NCI-H187 treated with DMSO at 0.1 percent for 48 hours (cell line): ENCODE measurements at places on chromosomes 2 and 18.

GRCh38 chr18:30860741-30861140, 181.8 kb downstream of the DSC3 start:
- DNase-seq, result no peak

DNA sequence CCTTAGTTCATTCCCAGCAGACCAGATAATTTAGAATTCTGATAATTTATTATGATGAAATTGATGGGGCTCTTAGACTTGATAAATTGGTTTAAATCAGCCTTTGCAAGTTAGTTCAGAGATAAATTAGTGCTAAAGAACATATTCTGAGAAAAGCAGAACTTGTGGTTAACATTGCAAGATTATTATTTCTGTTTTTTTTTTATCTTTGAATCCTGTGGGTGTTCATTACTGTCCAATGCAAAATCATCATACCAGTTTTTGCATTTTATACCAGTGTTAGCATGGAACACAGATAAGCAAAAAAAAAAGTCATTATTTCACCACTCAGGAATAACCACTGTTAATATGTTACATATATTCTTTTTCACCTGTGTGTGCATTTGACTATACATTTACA, 9.1 kb downstream of the SEPTIN2 start:
- DNase-seq, result no peak

DNA sequence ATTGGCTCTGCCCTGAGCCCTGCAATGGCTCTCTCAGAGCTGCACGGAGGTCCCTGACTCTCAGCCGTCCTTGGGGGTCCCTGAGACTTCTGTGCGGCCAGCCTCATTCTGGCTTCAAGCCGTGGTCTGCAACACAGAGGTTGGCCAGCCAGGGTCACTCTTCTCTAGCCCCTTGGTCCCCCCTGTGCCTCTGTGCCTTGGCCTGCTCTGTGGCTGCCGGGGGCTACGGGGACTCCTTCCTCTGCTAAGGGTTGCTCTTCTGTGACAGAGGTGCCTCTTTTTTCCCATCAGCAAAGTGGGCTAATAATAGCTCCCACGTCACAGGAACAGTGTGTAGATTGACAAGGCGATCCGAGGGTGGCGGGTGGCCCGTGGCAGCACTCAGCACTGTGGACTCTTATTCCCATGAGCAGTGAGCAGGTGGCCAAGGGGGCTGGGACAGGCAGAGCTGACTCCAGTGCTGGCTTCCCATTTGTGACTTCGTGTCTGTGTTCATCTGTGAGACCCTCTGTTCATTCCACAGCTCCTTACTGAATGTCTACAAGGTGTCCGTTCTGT, 19.4 kb downstream of the INHBB start:
- DNase-seq, result no peak

DNA sequence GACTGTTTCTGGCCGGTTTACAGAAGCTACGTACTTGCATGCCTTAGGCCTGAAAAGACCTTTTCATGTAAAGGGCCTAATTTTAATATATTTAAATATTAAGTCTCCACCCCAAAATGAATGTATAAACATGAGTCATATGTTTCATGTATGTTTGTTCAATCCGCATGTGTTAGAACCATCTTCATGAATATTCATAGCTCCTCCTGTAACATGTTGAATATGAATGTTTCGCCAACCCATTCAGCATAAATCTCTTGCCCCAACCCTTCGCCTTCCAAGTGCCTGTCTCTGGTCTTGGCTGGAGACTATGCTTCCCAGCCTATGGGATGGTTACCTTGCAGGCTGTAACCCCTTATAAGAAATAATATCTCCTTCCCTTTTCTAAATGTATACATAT, 212.5 kb downstream of the SCG2 start:
- DNase-seq, result no peak

DNA sequence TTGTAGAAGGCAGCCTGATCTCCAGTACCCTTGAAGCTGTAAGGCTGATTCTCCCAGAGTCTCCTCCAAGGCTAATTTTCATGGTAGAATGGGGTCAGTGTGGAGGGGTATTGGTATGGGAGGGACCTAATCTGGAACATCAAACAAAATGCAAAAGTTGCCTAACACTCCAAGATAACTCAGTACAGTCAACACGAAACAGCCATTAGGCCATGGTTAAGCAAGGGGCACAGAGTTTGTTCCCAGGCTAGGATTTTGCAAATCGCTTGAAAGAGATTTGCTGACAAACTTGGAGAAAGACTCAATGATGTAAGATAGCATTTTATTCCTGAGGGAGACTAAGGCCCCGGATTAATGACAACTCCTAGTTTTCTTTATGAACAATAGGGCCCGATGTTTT, 5.4 kb downstream of the PID1 start:
- no peak for DNase-seq

DNA sequence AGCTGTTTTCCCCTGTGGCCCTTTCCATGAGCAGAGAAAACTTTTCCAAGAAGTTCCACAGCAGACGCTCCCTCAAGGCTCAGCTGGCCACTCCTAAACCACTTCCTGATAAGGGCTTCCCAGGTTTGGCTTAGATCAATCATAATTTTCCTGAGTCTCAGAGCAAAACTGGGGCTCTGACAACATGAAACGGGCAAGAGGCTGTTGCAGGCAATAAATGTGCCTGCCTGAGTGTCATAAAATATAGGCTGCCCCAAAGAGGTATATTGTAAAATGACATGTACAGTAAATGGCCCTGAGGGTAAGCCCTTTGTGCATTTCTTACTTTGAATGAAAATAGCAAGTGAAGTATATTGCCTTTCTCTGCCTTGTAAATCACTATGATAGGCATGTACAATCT, 105.6 kb upstream of the UXS1 start:
- no peak for DNase-seq

- no peak for DNase-seq
Measured at GRCh38 chr2:63096491-63096890, 45.9 kb downstream of the OTX1 start.

DNA sequence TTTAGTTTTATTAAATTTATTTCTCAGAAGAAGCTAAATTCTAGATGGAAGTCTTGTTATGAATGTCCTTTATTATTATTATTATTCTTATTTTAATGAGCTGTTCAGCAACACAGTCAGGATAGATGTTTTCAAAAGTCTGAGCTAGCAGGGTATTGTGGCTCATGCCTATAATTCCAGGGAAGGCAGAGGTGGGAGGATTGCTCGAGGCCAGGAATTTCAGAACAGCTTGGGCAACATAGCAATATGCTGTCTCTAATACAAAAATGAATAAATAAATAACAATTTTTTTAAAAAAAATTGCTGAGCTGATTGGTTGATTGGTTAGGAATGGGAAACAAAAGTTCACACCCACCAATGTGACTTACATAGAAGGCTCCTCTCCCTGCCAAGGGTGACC, 274.1 kb upstream of the CYRIA start:
- DNase-seq, result no peak

DNA sequence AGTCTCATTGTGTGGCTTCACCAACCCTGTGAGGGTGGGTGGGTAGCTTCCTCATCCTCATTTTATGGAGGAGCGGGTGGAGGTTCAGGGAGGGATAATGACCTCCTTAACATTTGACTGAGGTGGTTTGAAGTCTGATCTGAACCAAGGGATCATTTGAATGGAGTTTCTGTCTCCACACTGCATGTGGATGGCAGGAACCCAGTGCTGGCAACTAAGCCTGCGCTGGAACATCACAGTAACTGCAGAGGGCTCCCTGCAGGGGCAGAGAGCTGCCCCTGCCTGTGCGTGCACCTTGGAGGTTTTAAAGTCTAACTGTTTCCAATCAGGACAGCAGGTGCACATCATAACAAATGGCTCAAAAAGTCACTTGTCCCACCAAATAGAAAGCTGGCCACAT, 3.3 kb downstream of the AGAP1 start:
- DNase-seq, result no peak

DNA sequence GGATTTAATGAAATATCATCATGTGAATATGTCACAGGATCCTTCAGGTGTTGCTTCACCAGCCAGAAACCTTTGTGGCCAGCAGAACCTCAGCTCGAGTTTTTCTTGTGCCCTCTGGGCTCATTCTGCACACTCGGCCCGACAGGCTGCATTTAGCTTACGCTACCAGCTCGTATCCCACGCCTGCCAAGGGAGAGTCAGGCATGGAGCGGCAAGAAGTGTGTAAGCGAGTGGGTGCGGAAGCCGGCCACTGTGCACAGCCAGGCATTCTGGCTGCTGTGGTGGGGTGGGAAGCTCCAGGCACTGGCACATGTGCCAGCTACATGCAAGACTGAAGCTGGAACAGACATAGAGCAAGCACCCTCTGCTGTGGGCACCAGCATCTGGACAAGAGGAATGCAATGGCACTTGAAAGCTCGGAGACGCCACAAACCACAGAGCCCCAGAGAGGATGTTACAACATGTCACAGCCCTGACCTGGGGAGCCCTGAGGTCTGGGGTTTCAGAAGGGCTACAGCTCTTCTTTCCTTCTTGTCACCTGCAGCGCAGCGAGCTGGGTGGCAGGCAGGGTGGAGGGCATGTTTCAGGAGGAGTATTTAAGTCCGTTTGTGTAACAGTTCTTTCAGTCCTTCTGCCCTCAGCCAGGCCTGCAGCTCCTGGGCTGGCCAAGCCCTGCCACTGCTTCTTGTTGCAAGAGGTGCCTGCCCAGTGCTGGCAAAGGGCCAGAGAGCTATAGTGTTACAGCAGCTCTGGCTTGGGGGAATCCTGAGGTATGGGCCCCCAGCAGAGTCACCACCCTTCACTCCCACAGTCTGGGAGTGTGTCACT, 257.3 kb upstream of the HNMT start:
- DNase-seq, result no peak

GRCh38 chr18:79692886-79693285, 13.3 kb downstream of the CTDP1 start:
- DNase-seq, result no peak

- DNase-seq, result no peak
Measured at GRCh38 chr2:211103989-211104388, 547.6 kb downstream of the CPS1 start.

DNA sequence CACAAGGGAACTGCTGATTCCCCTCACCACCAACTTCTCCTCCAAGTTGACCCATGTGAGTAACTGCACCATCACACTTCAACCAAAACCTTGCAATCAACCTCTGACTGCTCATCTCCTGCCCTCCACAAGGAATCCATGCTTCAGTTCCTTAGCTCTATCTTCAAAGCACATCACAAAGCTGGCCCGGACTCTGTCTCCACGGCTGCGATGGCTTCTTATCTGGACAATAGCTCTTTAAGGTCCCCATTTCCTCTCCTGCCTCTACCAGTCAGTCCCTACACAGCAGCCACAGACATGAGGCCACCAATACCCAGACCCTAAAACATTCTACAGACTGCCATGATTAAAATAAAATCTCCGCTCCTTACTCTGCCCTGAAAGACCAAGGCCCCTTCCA, 25.7 kb downstream of the MBOAT2 start:
- no peak for DNase-seq

DNA sequence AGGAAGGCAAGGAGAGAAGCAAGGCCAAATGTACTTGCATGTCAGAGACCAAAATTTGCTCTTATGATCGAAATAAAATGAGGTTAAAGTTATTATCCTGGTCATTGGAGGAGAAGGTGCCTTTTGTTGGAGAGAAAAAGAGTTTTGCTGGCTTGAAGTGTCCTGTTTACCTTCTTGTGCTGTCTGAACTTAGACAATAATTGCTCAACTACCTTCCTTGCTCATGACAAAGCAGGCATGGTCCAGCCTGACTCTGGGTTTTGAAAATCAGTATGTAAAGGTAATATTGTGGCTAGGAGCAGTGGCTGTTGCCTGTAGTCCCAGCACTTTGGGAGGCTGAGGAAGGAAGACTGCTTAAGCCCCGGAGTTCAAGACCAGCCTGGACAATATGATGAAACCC, 89.1 kb downstream of the MEIS1 start:
- DNase-seq, result no peak

- no peak for DNase-seq
Measured at GRCh38 chr2:159153951-159154350, 132.6 kb downstream of the WDSUB1 start.

GRCh38 chr2:96853321-96853720, 4.5 kb downstream of the ANKRD39 start:
- DNase-seq, result no peak

DNA sequence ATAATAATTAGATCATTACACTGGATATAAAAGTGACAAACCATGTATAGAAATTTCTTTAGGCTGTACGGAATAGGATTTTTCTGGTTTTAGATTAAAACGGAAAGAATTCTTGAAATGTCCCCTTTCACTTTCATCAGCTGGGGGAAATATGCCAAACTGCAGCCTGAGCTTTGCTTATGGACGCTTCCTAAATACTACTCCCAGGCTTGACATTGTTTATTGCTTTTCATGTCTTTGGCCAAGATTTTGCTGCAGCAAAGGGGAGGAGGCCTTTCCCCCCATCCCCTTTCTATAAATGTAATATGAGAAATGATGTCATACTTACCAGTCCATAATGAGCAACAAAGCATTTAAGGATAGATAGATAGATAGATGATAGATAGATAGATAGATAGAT, 158.4 kb downstream of the MAP2 start:
- no peak for DNase-seq

- DNase-seq, result no peak
Measured at GRCh38 chr2:5885451-5886173, 193.4 kb downstream of the SOX11 start.

DNA sequence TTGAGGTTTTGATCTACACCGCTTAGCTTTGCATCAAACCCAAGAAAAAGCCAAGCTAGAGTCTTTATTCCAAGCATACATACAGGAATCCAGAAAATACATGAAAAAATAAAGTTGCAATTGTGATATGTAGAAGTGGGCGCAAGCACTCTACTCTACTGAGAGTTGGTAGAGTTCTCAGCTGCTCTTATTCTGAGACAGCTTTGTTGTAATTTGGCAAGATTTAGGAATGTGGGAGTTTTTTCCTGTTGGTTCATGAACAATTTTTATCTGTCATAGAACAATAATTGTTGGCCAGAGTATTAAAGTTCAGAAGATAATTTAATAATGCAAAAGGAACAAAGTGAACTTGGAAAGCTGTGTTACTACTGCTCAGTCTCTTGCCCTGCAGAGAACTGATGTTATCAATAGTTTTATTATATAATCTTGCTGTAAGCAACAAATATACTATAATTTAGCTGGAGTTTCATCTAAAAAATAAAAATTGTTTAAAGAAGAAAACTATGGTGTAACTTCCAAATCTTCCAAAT, 302.0 kb upstream of the RND3 start:
- no peak for DNase-seq

DNA sequence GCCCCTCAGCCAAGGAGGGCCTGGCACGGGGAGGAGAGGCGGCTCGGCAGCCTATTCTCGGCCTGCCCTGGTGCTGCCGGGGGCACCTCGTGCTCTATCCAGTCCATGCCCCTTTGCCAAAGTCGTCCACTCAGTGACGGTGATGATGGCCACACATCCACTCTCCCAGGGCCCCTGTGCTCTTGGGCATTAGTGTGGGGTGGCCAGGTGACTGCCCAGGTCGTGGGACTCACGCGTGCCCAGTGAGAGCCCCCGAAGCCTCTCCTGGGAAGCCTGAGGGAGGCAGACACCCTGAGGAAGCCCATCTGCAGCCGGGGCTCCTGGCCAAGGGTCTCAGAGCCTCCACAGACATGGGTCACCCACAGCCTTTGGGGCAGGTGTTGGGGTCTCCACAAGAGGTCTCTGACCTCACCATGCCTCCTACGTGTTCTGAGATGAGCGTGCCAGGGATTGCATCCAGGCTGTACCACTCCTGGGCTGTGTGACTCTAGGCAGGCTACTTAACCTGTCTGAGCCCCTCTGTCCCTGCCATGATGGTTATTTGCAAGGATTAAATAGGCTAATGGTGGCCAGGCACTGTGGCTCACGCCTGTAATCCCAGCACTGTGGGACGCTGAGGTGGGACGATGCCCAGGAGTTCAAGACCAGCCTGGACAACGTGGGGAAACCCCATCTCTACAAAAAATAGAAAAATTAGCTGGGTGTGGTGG, 12.9 kb downstream of the RAMP1 start:
- DNase-seq, result no peak
